ENCODE measurements at places on chromosomes 7 and 10.

DNA sequence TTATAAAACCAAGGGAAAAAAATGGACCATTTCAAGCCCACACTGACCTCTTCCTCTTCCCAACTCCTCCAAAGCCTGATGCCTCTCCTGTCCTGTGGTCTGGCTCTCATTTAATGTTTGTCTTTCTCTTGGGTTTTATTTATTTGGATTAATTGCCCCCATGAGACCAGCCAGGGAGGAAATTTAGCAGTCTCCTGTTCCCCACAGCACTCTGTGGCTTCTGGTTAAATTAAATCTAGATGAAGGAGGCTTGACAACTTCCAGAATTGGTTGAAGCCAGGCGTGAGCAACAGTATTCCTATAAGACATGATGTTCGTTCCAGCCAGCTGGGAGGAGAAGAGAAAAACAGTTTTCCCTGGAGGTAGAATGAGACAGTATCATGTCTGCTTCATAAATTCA is 15.1 kb upstream of the PRLHR start:
- no peak for DNase-seq

GRCh38 chr10:31578181-31578852 is 259.3 kb downstream of the ZEB1 start:
- no peak for DNase-seq

- no peak for DNase-seq
These were observed 295.7 kb downstream of the FZD1 start for GRCh38 chr7:91559947-91560346.

GRCh38 chr10:43444323-43444722 is 7.4 kb downstream of the ZNF487 start:
- no peak for DNase-seq

DNA sequence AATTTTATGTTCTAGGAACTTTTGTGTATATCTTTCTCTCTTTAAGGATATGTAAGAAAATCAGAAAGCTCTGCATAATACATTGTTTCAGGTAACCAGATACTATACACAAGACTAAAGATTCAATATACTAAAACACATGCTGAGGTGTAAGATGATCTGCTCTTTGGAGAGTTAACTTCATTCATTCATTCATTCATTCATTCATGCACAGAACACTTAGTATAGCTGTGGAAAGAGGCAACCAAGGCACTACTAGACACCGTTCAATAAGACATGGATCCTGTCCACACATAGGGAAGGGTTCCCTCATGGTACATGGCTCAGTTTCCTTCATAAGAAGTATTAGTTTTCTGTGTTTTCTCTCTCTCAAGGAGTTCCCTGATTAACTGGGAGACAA is 207.6 kb upstream of the AOAH start:
- DNase-seq, result no peak

GRCh38 chr10:28677888-28678686 is 766 bp downstream of the BAMBI start:
- no peak for DNase-seq

GRCh38 chr7:2203766-2204300 is 28.9 kb downstream of the MAD1L1 start:
- DNase-seq, result no peak

DNA sequence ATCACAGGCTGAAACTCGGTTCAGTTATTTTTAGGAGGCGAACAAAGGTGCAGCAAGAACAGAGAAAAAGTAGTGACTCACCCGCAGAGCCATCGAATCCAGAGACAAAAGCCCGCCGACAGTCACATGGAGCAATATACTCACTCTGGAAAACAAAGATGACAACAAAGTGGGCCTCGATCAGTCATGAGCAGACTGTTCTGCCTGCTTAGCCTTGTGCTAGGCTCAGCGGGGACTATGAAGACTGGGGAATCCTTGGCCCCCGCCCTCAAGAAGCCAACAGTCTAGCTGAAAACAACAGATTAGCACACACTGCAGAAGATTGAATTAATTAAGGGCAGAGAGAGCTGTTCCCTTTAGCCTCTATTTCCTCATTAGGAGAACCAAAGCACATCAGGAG is 30.4 kb downstream of the XPNPEP1 start:
- peak; percentile 20 for DNase-seq

- DNase-seq, result no peak
These were observed 157.2 kb upstream of the TNRC18 start for GRCh38 chr7:5580714-5581395.

DNA sequence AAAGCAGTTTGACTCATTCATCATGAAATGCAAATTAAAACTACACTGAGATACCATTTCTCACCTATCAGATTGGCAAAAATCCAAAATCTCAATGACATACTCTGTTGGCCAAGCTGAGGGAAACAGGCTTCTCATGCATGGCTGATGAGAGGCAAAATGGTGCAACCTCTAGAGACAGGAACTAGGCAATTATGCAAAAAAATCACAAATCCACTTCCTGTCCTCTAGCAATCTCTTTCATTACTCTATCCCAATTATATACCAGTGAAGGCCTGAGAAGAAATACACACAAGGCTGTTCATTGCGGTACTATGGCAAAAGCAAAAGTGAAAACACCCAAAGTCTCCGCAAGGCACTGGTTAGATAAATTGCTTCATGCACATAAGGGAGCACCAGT is 25.9 kb upstream of the PTPRN2 start:
- no peak for DNase-seq

- DNase-seq, result no peak
These were observed 4.5 kb upstream of the IFIT2 start for GRCh38 chr10:89297356-89297755.

- no peak for DNase-seq
These were observed 121.6 kb upstream of the UNC5B start for GRCh38 chr10:71090801-71091200.

GRCh38 chr10:71375952-71376351 is 20.8 kb upstream of the CDH23 start:
- no peak for DNase-seq

DNA sequence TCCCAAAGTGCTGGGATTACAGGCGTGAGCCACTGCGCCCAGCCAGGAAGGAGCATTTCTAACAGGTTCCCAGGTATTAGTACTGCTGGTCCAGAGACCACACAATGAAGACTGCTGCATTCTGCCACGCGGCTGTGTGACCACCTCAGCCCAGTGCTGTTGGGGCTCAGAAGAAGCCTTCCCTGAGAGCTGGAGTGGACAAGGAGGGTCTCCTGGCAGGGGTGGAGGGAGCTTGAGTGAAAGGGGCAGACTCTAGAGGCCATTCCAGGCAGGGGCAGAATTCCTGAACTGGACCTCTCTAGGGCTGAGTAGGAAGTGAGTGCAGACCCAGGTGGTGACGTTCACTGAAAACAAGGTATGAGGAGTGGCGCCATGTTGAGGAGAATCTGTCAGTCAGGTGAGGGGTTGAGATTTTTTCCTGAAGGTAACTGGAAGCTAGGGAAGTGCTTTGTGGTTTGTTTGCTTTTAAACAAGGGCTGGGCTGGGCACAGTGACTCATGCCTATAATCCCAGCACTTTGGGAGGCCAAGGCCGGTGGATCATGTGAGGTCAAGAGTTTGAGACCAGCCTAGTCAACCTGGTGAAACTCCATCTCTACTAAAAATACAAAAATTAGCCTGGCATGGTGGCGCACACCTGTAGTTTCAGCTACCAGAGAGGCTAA is 67.6 kb downstream of the TACC2 start:
- no peak for DNase-seq

DNA sequence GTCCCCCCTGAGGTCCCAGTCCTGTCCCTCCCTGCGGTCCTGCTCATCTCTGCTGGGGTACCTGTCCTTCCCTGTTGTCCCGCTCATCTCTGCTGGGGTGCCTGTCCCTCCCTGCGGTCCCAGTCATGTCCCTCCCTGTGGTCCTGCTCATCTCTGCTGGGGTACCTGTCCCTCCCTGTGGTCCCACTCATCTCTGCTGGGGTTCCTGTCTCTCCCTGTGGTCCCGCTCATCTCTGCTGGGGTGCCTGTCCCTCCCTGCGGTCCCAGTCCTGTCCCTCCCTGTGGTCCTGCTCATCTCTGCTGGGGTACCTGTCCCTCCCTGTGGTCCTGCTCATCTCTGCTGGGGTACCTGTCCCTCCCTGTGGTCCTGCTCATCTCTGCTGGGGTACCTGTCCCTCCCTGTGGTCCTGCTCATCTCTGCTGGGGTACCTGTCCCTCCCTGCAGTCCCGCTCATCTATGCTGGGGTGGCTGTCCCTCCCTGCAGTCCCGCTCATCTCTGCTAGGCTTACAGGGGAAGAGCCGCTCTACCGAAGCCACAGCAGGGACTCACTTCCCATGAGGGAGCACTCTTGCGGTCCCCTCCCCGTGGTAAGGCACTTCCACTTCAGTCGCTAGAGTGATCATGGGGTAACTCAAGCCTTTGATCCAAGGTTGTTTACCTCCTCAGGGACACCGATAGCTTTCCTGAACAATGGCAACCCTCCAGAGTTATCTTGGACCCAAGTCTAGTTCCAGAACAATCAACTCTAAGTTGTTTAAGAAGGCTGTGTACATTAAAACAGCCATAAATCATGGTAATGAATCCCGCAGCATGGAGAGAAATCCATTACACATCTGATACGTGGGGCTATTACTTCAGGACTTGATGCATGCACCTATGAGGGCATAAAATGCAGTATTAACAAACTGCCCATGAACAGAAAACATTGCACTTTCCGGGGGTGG is 46.8 kb upstream of the MNX1 start:
- no peak for DNase-seq

DNA sequence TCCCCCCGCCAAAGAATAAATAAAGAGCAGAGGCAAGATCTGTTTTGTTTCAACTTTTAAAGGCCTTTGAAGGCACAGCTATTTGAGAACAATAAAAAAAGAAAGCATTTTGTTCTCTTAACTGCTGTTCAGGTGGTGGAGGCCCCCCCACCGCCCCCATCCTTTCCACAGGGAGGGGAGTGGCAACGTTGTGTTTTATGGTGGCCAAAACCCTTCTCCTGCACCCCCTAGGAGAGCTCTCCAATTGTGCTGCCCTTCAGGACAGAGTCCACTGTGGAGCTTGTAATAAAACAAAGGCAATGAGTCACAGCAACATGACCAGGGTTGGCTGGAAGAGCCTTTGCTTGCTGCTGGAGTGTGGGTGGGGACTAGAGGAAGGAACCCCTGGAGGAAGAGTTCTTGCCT is 987.9 kb downstream of the KCNMA1 start:
- no peak for DNase-seq

DNA sequence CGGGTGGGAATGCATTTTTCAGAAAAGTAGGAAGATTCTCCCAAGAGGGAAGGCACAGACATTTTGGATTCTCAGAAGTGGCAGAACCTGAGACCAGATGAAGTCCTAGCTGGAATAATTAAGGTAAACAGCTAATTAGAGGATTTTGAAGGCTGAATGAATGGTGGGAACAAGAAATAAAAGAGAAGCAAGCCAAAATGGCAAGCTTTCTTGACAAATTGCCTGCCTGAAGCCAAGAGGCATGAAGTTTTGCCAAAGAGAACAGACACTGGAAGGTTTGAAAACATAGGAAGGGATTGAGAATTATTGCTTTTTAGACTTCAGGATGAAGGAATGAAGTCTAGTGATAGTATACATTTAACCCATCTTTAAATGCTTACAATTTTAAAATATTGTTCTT is 115.0 kb upstream of the SEM1 start:
- no peak for DNase-seq

- DNase-seq, result no peak
These were observed 10.2 kb upstream of the ADO start for GRCh38 chr10:62794306-62794705.

DNA sequence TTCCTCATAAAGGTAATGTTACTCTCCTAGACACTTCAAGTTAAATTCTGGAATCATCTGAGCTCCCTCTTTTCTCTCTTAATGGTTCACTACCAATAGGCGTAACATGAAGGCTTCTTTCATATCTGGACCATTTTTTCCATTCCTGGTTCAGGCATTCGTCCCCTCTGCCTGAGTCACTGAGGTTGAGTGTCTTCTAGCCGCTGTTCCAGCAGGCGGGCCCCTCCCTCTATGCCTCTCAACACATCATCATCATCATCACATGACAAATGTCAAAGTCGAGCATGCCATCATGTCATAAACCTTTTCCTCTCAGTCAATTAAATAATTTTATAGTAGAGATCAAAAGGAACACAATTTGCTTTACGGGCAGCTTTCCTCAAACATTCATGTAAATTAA is 168.9 kb upstream of the ASAH2 start:
- no peak for DNase-seq

DNA sequence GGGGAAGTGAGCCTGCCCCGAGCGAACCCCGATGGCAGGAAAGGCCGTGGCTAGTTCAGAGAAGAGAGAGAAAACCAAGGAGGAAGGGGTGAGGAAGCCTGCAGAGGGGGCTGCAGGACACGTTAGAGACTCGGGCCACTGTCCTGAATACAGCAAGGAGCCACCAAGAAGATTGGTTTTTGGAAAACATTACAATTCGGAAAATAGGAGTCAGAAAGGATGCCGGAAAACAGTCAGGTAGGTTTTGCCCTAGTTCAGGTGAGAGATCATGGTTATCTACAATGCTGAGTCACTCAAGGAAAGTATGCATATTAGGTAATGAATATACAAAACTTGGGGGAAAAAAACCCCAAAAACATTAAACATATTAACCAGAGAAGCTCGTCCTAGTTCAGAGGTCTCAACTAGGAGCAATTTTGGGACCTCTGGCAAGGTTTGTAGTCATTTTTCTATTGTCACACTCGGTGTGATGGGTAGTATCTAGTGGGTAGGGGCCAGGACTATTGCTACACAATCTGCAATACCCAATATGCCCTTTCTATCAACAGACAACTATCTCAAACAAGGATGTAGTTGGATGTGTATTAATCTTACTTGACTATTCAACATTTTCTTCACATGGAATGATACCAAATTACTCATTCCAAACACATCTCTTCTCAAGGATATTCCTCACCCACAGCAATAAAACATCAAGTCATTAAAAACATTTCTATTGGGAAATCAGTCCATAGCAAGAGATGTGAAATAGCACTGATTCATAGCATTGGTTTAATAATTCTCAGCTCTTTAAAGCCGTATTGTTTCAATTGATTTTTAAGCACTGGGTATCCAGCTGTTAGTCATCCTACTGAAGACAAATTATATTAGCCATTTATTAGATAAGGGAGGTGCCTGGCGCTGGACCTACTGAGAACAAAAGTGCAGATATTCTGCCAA is 74.4 kb upstream of the RSU1 start:
- no peak for DNase-seq

DNA sequence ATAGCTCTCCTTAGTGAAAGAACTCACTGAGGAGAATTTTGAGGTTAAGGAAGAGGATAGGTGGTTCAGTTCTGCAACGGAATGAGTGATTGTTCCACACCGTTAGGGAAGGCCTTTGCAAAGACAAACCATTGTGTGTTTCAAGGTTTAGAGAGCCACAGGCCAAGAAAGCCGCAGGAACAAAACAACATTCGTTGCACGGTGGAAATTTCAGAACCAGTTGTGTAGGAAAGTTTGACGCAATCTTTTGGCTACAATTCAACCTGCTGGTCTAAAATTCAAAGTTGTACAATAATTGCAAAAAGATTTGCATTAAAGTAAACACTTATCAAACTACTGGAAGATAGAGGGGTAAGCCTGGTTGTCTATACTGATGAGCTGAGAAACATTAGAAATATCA is 91.4 kb downstream of the FAM107B start:
- no peak for DNase-seq

GRCh38 chr7:108001764-108002725 is 916 bp downstream of the LAMB1 start:
- DNase-seq, result no peak

Data from amygdala (tissue), 56 donors.